Lung microvascular endothelial cell (primary cell): ENCODE measurements at places on chromosomes 5 and 9.

DNA sequence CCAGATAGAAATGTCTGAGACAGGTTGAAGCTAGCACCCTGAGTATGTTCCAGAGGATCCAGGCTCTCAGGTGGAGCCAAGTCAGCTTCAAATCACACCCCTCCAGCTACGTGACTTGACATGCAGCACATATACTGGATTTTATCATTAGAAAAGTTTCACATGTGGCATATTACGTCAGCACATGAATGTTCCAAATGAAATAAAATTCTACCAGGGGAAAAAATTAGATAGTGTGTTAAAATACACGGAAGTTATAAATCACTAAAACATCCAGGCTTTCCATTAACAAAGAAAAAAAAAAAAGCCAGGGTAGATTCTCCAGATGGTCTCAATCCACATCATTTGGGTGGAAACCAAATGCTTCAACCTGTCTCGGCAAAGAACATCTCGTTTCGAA, 251.6 kb downstream of the MPDZ start:
- no peak for DNase-seq

DNA sequence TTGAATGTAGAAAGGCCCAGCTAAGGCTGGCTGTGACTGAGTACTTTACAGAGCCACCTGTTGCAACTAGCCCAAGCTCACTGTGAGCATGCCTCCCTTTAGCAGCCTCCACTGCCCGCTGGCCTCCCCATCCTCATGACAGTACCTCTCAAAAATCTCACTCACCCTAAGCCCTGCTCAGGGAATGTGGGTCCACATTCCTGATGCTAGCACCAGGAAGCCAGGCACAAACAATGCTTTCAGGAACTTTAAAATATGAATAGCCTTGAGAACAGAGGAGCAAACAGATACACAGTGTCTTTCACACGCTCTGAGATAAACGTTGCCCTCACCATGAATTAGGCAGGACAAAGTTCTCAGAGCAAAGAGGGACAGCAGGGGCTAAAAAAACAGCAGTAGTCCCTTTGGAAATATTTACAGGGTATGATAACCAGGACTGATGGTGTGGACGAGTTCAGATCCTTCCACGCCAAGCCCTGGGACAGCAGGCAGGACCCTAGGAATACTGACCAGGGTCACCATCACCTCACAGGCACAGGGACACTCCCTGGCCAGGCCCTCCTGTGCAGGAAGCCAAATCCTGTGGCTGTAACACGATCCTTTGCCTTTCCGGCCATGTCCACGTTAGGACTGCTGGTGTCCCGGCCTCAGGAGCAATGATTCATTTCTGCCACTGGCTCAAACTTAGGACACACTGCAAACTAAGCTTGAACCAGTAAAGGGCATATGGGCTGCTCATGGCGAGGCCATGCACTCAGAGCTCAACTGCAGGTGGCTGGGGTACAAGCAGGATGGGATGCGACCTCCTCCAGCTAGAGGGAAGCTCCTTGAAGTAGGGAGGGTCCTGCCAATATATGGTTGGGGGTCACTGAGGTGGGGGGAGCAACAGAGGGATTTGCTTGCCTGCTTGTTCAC, 9.6 kb downstream of the ACSL6 start:
- DNase-seq, result peak; percentile 12

DNA sequence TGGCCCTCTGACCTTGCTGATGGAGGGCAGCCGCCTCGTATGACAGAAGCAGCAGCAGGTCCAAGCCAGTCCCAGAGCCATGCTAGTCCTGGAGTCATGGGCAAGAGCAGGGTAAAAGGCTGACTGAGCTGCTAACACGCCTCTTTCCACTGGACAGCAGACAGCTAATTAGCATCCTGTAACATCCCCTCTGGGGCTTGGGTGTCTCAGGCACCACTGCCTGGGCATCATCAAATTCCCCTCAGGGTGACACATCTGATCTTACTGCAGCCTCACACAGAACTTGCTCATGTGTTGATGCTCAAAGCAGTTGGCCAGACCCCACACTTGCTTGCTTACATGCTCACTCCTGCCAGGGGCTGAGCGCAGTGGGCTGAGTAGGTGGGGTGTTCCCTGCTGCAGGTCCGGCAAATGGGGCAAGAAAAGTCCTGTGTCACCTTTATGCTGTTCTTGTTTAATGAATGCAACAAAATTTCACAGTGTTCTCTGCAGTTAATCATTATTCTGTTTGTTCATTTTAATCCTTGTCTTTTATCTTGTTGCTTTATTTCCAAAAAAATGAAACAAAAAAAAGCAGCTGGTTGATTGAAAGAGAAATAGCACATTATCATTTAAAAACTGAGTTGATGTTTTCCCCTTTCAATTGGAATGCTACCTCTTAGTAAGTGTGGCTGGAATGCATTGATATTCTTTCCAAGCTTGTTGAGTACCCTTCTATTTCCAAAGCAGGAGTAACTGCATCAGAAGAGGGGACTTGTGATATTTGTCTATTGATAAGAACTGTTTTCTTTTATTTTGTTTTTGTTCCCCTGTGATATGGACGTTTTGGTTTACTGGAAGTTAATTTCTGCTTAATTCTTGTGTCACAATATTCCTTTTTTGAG, 254.1 kb downstream of the CDH18 start:
- DNase-seq, result no peak

DNA sequence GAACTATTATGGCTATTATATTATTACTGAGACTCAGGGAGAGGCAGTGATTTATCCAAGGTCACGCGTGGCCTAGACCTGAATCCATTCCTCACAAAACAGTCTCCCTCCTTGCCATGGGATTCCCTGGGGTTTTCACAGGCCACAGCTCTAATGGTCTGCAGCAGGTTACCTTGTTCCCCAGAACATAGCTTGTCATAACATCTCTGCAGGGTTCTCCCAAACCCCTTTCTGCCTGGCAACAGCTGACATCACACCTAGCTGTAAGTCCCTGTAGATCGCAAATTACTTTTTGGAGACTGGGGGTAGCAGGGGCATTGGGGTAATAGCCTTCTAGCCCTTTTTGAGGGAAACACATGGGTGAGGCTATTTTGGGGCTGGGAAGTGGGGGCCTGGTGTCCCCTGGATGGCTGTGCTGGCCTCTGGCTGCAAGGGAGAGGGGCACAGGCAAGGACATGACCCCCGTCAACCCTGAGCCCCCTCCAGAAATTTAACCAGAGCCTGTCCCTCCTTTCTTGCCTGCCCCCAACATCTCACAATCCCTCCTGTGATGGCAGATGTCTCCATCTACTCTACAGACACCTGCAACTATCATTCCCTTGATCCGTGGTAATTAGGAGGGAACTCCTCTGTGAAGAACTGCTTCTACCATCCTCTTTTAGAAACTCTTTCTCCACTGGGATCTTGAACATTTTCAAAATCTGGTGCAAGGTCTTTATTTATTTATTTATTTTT, 1.3 kb downstream of the CD74 start:
- DNase-seq, result peak; percentile 30

DNA sequence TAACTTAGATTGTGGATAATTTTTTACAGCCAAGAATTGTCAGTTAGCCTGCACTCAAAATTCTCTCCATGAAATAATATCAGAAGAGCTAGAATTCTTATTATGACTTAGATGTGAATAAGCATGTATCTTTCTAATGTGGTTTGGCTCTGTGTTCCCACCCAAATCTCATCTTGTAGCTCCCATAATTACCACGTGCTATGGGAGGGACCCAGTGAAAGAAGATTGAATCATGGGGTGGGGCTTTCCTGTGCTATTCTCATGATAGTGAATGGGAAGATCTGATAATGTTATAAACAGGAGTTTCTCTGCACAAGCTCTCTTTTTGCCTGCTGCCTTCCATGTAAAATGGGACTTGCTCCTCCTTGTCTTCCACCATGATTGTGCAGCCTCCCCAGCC, 176.8 kb downstream of the MAT2B start:
- DNase-seq, result no peak

DNA sequence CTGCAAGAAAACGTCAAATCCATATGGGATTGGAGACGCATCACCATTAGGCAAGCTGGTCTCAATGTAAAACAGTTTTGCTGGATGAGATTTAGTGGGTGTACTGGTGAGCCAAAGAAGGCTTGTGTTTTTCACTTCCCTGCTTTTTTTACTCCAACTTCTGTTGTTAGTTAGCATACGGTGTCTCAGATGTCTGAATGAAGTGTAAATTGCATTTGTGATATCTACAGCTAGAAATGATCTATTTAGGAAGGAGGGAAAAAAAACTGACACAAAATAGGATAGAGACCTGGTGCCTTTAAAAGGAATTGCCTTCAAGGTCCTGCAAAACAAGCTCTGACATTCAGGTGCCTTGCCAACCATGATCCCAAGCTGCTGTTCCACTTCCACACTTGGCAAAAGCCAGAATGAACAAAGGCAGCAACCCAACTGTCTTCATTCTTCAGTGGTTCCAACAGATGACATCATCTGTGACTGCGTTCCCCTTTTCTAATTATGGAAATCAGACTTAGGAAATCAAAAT, 104.2 kb upstream of the RAI14 start:
- DNase-seq, result no peak
